ENCODE measurements at places on chromosomes 7 and 10. TPM values are rescaled to one million over a fixed set of nuclear protein-coding genes. Genes with fewer than 3 reads are reported as not detected.

LIPA gene
- total RNA-seq: 29.6 TPM

- H3K4me3 ChIP-seq: no peak overlapping the region
- H3K27me3 ChIP-seq: no peaks in the 10 kb centered on the region
- no peak for DNase-seq
- no peaks in the 10 kb centered on the region for H3K36me3 ChIP-seq
- H3K4me1 ChIP-seq: no peaks in the 10 kb centered on the region
- no peak overlapping the region for H3K27ac ChIP-seq
Observed at GRCh38 chr10:86659161-86659691, 4.9 kb downstream of the OPN4 start.

HTR7 gene
- 0.29 TPM for total RNA-seq

PPP1R17 gene
- not detected for total RNA-seq

PRSS37 gene
- not detected for total RNA-seq

DNA sequence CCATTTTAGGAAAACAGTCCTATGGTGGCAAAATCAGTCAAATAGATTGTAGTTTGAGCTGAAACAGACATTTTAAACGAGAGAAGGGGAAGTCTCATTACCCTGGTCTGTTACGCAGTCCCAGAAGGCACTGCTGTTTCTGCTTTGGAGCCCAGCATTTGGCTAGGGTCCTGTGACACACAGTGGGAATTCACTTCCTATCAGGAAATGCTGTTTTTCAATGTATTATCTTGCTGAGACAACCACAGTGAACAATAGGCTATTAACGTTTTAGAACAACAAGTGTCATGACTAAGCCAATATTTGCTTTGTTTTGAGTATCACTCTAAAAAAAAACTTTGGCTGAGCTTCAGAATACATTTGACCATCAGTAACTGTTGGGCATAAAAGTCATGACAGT lies 74.1 kb downstream of the ADD3 start:
- peaks cover 67% of the 10 kb centered on the region for H3K4me1 ChIP-seq
- no peaks in the 10 kb centered on the region for H3K27me3 ChIP-seq
- peak overlapping the region; percentile 42 for H3K27ac ChIP-seq
- no peak overlapping the region for H3K4me3 ChIP-seq
- no peaks in the 10 kb centered on the region for H3K36me3 ChIP-seq
- DNase-seq: no peak

DNA sequence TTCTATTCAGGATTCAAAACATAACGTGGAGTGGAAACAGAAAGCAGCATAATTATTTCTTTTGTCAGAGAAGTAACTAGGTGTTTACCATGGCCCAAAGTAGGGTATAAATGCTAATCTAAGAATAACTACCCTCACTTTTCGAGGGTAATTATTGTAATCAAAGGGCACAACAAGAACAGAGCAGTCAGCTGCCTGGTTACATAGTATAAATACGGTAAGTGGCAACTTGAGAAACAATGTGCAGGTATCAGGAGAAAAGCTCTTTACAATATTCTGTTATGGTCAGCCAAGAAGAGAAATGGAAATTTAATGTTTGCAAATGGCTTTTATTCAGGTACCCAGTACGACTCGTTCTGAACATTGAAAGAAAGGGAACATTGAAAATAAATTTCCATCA lies 242.0 kb upstream of the NPY start:
- no peak overlapping the region for H3K4me3 ChIP-seq
- H3K27ac ChIP-seq: no peak overlapping the region
- H3K27me3 ChIP-seq: no peaks in the 10 kb centered on the region
- no peaks in the 10 kb centered on the region for H3K36me3 ChIP-seq

- peaks cover 11% of the 10 kb centered on the region for H3K4me1 ChIP-seq
- H3K27me3 ChIP-seq: no peaks in the 10 kb centered on the region
- no peaks in the 10 kb centered on the region for H3K36me3 ChIP-seq
- H3K4me3 ChIP-seq: no peak overlapping the region
- no peak overlapping the region for H3K27ac ChIP-seq
Observed at GRCh38 chr10:22666287-22667092, 47.9 kb downstream of the PIP4K2A start.

DNA sequence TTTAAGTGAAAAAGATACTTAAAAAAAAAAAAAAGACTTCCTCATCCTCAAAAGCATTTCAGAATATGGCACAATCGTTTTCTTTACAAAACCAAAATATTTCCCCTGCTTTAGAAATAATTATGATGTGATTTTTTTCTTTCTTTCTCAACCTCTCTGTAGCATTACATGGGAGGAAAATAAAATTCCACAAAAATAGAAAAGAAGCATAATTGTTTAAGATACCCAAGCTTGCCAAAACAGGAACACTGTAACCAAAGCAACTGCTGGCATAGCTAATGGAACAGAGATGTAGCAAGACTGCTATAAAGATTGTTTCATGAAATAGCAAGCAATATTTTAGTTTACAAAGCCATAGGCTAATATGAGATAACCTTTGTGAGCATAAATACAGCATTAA lies 75.6 kb upstream of the GPR22 start:
- no peaks in the 10 kb centered on the region for H3K36me3 ChIP-seq
- H3K4me1 ChIP-seq: no peaks in the 10 kb centered on the region
- no peak for DNase-seq

GRCh38 chr10:103852856-103853255 lies 2.5 kb downstream of the SH3PXD2A start:
- no peak overlapping the region for H3K4me3 ChIP-seq
- H3K36me3 ChIP-seq: no peaks in the 10 kb centered on the region
- no peak overlapping the region for H3K27ac ChIP-seq

PITX3 gene
- total RNA-seq: not detected

ZP3 gene
- total RNA-seq: 0.94 TPM

SGCE gene
- total RNA-seq: 77.0 TPM

NUPR2 gene
- total RNA-seq: 38.5 TPM

- H3K27ac ChIP-seq: no peak overlapping the region
- H3K4me1 ChIP-seq: no peaks in the 10 kb centered on the region
Observed at GRCh38 chr10:33720161-33720560, 385.7 kb upstream of the NRP1 start.

LIPM gene
- not detected for total RNA-seq

- no peaks in the 10 kb centered on the region for H3K36me3 ChIP-seq
- no peak overlapping the region for H3K4me3 ChIP-seq
- no peak for DNase-seq
- no peak overlapping the region for H3K27ac ChIP-seq
Observed at GRCh38 chr10:133189726-133190125, 29.7 kb downstream of the KNDC1 start.

DNA sequence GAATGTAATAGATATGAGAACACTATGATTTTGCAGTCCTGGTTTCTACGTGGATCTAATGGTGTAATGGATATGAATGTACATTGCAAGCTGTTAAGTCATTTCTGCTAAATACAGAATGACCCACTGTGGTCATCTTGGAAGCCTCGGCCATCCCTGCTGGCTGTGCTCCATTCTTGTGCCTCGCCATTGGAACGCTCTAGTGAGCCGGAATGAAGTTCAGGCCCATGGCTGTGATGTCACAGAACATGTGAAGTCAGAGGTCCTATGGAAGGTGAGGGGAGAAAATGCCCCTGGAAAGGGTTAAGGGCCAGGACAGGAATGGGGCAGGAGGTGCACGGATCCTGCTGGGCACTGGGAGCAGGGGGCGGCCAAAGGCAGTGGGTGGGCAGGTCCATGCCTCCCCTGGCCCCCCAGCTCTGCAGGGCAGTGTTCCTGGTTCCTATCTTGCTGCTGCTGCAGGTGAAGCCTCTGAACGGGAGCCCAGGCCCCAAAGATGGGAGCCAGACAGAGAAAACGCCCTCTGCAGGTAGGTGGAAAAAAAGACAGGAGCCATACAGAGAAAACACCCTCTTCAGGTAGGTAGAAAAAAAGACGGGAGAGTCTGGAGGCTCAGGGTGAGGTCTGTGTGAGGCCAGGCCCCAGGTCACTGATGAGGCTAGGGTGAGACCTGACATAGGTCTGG lies at the start of gene LLCFC1:
TSS of gene LLCFC1 (plus strand) at position 259 of the 685 bp plus-strand sequence. CDS start at position 397, 138 bp downstream.
- H3K27me3 ChIP-seq: no peaks in the 10 kb centered on the region
- no peak within 1 kb of the TSS for H3K4me3 ChIP-seq
- no peaks in the 10 kb centered on the region for H3K4me1 ChIP-seq

All from thyroid gland (tissue), 4 donors.